Activated CD4-positive, alpha-beta T cell treated with anti-CD3 and anti-CD28 coated beads for 48 hours (primary cell): ENCODE measurements at places on chromosomes 16 and 17.

DNA sequence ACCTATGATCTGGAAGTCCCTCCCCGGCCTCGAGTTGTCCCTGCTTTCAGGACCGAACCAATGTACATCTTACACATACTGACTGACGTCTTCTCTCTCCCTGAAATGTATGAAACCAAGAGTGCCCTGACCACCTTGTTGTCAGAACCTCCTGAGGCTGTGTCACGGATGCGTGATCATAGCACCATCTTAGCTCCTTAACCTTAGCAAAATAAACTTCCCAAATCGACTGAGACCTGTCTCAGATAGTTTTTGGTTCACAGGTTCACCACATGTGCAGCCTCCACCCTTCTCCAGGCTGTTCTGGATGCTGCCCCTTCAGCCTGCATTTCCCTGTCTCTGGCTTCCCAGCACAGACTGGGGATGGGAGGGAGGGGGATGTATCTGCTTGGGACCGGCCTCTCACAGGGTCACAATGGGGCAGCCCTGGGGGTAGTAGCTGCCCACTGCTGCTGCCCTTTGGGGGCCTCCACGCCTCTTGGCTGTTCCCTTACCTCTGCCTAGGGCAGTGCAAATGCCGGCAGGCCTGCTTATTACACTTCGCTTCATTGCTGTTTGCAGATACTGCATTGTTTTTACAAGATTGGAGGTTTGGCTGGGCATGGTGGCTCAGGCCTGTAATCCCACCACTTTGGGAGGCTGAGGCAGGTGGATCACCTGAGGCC, 69.8 kb downstream of the NT5M start:
- DNase-seq: no peak

GRCh38 chr17:19424934-19425868, 14.2 kb downstream of the RNF112 start:
- no peak for DNase-seq

GRCh38 chr17:48036693-48037035, 933 bp downstream of the COPZ2 start:
- no peak for DNase-seq

DNA sequence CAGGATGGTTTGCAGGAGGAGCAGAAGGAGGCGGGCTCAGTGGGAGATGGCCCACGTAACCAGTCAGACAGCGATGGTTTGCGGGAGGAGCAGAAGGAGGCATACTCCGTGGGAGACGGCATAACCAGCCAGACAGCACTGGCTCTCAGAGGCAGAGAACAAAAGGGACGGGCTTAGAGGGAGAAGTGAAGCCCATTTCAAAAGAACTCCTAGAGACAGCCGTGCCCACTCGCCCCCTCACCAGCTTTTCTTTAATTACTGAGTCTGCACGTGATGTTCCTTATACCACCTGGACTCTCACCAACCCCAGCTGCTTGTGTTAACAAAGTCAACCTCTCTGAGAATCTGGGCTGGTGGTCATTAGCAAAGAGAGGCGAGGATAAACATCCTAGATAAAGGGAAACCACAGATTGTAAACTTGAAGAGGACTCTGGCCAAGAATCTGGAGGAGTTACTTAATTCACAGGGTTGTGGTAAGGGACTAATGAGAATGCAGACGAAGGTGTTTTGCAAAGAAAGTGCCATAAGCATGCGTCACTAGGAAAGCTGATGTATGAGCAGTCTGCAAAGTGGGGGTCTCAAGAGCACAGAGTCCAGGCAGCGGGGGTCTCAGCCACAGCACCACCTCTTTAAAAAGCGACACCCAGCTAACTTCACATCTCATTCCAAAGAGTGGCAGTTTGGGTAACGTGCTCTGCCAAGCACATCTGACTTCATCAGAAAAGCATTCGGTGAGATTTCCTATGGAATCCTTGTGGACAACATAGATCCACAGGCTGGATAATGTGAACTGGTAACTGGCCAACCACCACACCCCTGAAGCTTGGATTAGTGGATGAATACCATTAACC, 51.7 kb downstream of the NXN start:
- no peak for DNase-seq

DNA sequence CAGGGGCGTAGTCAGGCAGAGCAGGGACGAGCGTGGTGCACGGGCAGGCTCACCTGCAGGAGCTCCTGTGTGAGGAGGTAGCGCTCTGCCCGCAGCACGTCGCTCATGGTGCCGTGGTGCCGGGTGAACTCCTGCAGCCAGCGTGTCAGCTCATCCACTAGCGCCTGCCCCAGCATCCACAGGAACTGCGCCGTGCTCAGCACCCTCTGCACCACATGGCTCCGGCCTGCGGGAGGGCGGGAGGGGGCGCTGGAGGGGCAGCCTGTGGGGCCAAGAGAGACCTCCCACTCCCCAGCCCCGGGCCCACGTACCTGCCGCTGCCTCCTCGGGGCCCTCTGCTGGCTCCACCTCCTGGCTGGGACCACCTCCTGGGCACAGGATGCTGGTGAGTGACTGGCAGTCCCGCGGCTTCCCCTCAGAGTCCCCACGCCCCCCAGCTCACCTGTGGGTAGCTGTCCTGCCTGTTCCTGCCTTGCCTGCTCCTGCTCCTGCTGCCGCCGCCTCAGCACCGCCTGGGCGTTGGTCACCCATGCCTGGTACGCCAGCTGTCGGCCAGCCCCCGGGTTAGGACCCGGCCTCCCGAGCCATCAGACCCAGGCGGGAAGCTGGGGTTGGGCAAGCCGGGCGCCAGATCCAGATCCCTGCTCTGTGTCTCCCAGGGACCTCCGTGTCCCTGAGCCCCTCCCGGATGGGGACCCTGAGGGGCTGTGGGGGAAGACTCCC, 16.6 kb downstream of the CTU2 start:
- DNase-seq: no peak

DNA sequence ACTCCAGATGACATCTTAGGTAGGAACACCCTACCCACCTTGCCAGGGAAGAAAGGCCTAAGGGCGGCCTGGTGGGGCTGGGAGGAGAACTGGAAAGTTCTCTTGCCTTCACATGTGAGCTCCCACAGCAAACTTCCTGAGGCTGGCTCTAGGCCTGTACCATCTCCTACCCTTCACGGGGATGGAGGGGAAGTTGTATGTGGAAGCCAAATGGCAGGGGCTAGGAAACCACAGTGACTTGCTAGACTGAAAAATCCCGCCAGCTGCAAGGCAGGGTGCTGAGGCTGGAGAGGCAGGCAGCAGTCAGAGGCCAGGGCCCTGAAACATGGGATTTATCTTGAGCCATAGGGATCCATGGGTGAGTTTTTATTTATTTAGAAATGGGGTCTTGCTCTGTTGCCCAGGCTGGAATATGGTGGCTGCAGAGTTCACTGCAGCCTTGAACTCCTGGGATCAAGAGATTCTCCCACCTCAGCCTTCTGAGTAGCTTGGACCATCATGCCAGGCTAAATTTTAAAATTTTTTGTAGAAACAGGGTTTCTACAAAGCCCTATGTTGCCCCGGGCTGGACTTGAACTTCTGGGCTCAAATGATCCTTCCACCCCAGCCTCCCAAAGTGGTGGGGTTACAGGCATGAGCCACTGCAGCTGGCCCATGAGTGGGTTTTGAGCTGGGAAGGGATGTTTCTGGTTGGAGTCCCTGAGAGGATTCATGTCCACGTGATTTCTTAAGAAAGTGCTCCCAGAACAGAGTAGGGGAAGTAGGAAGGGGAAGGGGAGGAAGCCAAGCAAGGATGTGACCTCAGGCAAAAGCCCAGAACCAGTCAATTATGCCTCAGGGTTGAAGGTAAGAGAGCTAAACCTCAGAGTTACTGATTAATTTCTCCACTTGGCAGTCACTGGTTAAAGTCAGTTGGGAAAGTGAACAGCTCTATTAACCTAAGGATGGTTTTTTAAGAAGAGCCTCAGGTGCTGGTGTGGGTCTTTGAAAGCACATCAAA, 4.0 kb upstream of the KAT8 start:
- DNase-seq: no peak

- no peak for DNase-seq
Observed at GRCh38 chr16:79053577-79053976, 547.0 kb downstream of the MAF start.
